ENCODE measurements at places on chromosomes 12 and 14. TPM values are rescaled to one million over a fixed set of nuclear protein-coding genes. Genes with fewer than 3 reads are reported as not detected.

GRCh38 chr12:123713823-123714585 is 1.9 kb downstream of the ATP6V0A2 start:
- no peak for DNase-seq

LRP1-AS gene
- not detected for total RNA-seq

GRCh38 chr14:33940561-33941011 is 10.3 kb downstream of the EGLN3 start:
- DNase-seq: no peak

DNA sequence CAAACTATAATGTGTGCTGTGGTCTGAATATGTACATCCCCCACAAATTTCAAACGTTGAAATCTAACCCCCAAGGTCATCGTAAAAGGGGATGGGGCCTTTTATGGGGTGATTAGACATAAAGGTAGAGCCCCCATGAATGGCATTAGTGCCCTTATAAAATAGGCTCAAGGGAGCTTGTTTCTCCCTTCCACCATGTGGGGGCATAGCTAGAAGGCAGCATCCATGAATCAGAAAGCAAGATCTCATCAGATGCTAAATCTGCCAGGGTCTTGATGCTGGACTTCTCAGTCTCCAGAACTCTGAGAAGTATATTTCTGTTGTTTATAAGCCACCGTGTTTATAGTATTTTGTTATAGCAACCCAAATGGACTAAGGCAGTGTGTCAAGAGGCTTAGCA is 33.4 kb upstream of the IGF1 start:
- no peak for DNase-seq

INHBC gene
- not detected for total RNA-seq

DNA sequence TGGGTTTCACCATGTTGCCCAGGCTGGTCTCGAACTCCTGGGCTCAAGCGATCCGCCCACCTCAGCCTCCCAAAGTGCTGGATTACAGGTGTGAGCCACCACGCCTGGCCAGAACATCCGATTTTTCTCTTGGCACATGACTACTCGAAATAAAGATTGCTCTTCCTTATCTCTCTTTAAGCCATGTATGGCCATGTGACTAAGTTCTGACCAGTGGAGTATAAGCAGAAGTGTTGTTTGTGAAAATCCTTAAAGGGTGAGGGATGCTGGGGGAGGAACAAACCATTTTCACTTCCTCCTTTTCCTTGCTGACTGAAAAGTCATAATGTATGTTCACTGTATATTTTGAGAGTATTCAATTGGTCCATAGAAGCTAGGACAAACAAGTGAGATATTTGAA is 50.7 kb upstream of the ATF7IP start:
- no peak for DNase-seq

LEMD3 gene
- total RNA-seq: 31.8 TPM

- no peak for DNase-seq
These were observed 103.0 kb downstream of the FSCB start for GRCh38 chr14:44404036-44404435.

B4GALNT3 gene
- 12.5 TPM for total RNA-seq

IGF1 gene
- total RNA-seq: 7.2 TPM
